Stimulated activated CD8-positive, alpha-beta memory T cell treated with anti-CD3 and anti-CD28 coated beads, Interleukin-7, amount 100 ng/mL, for 48 hours (primary cell): ENCODE measurements at places on chromosomes 1 and 21.

- no peak for DNase-seq
Measured at GRCh38 chr1:228839656-228840055, 104.4 kb downstream of the RHOU start.

DNA sequence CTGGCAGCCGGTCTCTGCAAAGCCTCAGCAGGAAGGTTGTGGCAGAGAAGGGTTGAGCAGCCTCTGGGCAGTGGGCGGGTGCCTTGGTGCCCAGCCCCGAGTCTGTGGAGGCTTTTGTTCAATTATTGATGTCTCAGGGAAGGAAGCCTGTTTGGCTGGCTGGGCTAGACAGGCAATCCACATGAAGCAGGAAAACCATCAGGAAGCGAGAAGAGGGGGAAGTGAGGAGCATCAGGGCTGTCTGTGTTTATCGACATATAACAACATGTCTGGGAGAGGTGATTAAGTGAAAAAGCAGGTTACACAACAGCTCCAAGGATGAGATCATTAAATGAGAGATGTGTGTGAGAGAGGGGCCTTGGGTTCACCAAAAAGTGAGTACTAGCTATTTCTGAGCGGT is 105.4 kb downstream of the UBE2U start:
- no peak for DNase-seq

DNA sequence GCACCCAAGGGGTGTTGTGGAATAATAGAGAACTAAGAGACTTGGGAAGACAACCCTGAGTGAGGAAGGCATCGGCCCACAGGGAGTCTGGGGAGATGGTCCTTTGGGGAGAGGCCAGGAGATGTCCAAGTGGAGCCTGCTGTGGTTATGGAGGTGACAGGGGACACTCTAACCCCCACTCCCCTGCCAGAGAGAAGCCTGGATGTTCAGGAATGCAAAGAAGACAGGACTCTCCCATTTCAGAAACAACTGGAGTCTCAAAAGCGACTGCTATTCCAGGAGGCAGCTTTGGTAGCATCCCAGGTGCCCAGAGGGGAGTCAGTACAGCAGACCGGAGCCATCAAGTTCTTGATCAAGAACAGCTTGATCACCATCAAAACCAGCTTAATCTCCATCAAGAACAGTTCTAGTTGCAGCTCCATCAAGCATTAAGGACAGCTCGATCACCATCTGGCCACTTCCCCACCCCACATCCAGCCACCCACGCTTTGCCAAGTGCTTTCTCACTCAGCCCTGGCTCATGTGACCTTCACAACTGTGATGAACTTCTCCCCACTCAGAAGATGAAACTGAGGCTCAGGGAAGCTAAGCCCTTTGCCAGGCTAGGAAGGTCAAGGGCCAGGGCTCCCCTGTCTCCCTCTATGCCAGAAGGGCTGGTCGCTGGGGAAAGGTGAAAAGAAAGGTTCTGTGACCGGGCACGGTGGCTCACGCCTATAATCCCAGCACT is 743 bp downstream of the CD52 start:
- peak; percentile 62 for DNase-seq

DNA sequence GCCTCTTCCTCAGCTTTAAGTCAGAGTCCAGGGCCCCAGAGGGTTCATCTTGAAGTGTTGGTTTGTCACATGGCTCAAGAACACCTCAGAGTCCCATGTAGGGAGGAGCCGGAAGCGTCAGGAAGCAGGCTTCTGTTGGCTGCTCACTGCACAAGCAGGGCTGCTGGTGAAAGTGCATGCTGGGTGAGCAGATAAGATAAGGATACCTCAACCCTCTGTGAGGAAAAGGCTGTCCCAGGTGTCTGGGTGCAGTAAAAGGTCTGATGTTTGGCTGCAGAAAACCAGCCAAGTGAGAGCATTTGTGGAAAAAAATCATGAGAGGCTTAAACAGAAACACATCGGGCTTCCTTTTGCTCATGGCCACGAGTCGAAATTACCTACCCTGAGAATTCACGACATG is 6.2 kb upstream of the TEX35 start:
- DNase-seq = no peak

GRCh38 chr1:63523738-63524137 is 413 bp downstream of the EFCAB7 start:
- no peak for DNase-seq

GRCh38 chr1:192767798-192768197 is 41.0 kb upstream of the RGS2 start:
- DNase-seq = no peak

DNA sequence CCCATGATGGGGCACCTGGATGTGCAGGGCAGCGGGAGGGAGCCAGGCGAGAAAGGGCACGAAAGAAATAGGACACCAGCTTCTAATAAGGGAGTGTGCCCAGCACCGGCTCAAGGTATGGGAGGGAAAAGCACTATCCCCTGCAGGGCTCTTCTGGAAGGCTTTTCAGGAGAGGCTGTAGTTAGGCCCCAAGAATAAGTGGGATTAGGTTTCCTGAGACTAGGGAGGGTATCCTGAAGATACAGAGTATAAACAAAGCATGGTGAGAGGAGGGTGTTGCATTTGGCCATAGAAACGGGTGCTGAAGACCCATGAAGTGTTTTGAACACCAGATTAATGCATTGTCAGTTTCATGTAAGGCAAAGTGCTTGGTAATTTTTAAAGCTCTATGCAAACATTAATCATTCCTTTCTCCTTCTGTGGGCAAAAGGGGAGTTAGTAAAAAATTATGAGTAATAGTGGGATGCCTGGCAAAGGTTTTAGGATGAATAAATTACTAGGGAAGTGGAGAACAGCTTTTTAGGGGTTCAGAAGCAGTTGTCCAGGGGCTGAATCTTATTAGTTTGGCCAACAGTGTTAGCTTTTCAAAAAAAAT is 74.0 kb downstream of the SYT6 start:
- DNase-seq = no peak

- DNase-seq = no peak
Measured at GRCh38 chr1:39787468-39787867, 1.2 kb downstream of the BMP8B start.

DNA sequence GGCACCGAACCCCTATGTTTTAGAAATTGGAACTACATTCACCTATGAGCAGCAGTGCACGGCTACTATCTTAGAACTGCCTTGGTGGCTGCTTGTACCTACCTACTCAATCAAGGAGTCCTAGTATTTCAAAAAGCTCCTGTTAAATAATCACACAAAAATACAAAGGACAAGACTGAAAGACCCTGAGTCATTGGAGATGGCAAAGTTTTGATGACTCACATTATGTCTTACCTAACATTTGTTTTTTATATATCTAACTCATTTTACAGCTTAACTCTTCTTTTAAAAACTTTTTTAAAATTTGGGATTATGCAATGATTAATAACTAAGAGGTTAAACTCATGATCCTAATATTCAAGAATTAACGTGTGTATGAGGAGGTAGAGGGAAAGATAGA is 1206.0 kb upstream of the TMPRSS15 start:
- DNase-seq = no peak

DNA sequence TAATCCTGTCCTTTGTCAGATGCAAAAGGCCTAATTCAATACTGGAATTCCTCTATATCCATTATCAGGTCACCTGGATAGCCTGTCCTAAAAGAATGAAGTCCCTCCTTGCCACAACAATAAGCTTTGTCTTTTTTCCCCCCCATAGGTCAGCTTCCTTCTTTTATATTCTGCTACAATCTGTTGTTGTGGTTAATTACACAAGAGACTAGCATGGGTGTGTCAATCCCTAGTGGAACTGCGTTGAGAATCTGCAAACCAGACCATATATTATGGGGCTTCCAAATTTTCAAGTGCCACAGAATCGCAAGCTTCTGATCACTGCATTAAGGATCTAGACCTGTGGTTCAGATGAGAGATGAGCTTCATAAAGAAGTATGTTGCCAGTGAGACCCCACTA is 349.6 kb downstream of the SMYD3 start:
- DNase-seq = no peak

- DNase-seq = no peak
Measured at GRCh38 chr1:93692026-93692425, 10.4 kb upstream of the BCAR3 start.

- no peak for DNase-seq
Measured at GRCh38 chr1:231215681-231216385, 25.2 kb upstream of the GNPAT start.

GRCh38 chr1:110214454-110215404 is 4.6 kb downstream of the KCNC4 start:
- no peak for DNase-seq

GRCh38 chr1:106268070-106268469 is 788.4 kb upstream of the PRMT6 start:
- DNase-seq = no peak

DNA sequence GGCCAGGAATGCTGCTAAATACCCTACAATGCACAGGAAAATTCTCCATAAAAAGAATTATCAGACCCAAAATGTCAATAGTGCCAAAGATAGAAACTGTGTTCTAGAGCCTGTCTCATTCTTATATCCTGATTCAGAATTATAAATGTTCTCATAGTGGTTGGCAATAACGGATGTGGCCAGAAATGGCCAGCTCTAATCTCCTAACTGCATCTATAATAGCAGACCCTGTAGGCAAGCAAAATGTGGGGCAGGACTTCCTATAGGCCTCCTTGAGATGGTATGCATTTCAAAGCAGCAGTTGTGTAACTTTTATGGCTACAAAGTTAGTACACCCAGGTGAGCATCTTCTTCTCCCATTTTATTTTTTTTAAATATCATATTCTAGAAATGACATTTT is 95.9 kb upstream of the SGIP1 start:
- DNase-seq = no peak

DNA sequence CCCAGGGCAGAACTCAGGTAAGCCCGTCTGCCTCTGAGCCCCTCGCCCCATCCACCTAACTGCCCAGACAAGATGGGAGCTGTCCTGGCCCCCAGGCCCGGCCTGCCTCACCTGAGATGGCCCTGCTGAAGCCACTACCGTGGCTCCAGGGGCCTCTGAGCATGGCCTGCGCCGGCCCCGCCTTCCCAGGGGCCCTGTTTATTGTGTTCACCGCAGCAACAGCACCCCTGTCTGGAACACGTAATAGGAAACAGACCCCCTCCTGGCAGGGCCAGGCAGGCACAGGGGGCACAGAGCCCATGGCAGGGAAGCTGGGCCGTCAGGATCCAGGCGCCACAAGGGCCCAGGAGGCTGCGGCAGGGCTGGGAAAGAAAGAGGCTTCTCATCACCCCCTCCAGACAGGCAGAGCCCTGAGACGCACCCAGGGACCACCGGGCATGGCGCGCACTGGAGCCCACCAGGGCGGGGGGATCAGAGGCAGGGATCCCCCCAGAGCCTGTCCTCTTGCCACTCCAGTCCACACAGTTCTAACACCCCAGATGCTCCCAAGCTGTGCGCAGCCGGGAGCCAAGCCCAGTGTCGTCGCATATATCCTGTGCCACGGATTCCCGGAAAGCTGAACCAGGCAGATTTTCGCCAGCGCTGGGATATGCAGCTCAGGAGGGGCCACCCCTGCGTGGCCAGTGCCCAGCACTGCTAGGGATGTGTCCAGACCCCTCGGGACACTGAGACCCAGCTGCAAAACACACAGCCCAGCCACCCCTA is 62.6 kb downstream of the ARHGEF16 start:
- no peak for DNase-seq

GRCh38 chr1:12251442-12251841 is 21.6 kb downstream of the VPS13D start:
- DNase-seq = no peak

DNA sequence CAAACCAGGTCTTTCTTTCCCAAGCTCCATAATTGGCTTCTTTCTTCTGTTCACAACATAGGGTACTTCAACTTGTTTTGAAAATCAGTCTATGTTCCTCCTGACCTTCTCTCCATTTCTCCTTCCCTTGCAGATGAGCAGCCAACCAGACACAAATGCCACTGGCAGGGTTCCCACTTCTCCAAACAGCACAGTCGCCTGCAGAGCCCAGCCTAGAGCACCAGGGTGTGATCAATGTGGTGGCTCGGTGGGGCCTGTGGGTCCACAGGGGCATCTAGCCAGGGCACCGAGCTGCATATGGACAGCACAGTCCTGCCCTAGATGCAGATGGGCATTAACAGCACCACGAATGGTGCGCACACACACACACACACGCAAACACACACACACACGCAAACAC is 112.8 kb downstream of the NPHP4 start:
- no peak for DNase-seq

DNA sequence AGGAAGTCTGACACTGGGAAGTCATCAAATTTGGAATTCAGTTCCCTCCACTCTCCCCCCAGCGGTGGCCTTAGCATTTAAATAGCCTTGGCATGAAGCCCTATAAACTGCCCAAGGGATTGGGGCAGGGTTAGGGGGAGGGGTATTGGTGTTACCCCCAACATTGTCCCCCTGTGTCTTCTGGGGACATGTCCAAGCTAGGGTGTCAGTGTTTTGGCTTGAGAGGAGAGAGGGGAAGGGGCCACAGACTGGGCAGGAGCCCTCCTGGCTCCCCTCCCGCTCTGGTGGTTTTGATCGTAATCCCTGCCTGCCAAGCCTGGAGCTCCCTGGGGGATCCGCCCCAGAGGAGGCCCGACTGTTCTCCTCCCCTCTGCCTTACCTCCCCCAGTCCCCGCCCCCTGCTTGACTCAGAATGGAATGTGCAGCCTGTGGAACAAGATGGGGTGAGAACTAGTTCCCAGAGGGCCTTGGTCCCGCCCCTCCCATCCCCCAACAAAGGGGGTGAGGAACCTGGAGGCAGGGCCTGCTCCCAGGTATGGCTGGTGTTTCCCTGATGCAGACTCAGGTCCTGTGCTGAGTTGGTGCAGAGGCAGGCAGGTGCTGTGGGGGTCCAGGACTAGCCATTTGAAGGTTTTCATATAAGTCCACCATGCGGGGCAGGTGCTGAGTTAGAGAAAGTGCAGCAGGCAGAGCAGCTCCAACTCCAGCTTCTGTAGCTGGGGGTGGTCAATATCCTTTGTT is 7.4 kb downstream of the SOX13 start:
- no peak for DNase-seq

DNA sequence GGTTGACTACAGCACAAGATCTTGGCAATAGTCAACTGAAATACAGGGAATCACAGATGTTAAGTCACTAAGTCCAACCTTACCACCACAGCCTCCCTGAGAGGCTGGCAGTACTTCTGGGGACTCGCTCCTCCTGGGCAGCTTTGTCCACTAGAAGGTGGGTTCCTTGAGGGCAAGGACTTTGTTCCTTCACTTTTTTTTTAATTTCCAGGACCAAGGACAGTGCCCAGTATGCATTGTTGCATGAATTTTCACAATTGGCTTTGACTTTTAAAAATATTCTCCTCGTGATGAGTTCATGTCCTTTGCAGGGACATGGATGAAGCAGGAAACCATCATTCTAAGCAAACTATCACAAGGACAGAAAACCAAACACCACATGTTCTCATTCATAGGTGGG is 96.7 kb upstream of the IGSF21 start:
- DNase-seq = no peak

DNA sequence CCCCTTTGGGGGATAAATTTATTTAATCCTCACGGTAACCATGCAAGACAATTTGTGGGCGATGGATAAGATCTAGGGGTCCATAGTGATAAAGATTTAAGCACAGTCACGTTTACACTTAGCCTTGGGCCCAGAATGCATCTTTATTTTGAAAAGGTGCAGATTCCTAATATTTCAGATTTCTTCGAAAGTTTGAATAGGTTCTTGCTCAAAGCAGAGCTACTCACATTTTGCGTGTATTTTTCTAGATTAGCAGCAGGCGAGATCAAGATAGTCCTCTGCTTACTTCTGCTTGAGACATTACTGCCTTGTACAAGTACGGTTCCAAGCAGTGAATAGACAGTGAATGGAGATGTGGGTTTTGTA is 647 bp downstream of the TSEN15 start:
- no peak for DNase-seq

- DNase-seq = no peak
Measured at GRCh38 chr1:22922640-22923039, 50.0 kb downstream of the LACTBL1 start.
